ENCODE measurements at places on chromosomes 2 and 18.

- DNase-seq: no peak
Observed at GRCh38 chr2:101737478-101738255, 40.2 kb downstream of the MAP4K4 start.

DNA sequence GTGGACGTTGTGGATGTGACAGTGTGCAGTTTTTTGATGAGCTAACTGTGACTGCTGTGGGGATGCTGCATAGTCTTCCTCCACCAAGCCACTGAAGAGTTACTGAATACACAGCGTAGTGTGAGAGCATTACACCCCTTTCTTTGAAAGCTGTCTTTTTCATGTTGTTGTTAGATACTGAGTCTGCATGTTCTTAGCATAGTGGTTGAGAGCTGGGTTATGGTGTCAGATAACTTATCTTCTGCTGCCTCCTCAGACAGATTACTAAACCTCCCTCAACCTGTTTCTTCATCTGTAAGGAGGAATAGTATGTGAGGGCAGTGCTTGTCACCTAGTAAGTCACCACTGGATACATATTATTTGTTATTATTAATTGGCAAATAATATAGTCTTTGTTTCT, 63.2 kb downstream of the CEP192 start:
- no peak for DNase-seq

- DNase-seq: no peak
Observed at GRCh38 chr2:6017736-6018286, 325.6 kb downstream of the SOX11 start.

- DNase-seq: no peak
Observed at GRCh38 chr2:38100328-38100727, 24.4 kb upstream of the CYP1B1 start.

DNA sequence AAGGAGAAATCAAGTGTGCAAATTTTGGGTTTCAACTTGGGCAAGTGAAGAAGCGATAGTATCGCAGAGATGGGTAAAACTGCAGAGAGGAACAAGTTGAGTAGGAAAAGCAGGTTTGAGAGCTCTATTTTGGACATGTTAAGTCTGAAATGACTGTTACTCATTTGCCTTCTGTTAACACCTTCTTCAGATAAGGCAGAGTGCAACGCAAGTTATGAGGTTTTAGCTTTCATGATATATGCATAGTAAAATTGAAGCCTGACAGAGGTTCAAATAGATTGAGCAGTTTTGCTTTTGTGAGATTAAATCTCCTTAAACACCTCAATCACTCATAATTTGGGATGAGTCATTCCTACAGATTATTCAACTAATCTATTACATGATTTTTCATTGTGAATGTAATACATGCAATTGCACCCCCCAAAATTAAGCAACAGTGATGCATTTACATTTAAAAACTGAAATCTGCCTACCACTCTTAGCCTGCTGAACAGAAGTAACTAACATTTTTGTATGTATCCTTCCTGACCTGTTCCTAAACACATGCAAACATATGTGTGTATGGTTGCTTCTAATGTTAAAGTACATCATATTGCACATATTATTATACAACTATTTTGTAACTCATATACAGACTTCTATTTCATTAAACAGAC, 575.4 kb downstream of the ARHGAP15 start:
- DNase-seq: no peak

DNA sequence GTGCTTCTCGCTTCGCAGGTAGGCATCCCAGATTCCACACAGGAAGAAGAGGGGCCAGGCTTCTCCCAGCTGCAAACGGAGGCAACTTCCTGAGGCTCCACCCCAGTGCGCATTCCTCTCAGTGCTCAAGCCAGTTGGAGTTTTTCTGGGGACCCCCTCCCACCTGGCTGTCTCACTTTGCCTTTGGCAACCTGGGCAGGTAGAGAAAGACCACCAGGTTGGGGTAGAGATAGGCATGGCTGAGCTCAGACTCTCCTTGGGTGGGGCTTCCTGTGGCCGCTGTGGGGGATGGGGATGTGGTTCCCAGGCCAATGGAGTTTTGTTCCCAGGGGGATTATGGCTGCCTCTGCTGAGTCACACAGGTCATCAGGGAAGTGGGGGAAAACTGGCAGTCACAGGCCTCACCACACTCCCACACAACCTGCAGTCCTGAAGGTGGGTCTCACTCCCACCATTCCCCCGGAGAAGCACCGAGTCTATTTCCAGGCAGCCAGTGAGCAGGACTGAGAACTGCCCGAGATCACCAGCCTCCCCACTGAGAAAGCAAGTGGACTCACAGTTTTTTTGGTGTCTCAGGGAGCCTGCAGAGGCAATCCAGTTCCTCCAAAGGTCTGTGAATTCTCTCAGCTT, 38.1 kb downstream of the SLC39A10 start:
- DNase-seq: no peak

DNA sequence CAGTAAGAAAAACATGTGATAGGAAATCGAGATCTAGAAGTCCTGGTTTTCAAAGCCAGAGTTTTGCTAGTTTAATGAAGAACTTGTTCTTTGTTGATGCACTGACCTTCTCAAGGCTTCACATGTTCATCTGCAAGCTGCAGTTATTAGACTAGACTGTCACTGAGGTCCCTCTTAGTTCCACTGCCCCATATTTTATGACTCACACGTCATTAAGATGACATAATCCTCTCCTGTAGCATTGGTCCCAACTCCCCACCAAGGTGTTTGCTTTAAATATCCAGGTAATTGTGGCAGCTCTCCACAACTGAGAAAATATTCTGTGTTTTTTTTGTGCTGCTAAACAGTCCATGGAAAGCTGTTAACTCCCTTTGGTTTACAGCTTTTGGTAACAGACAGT, 149.7 kb downstream of the MREG start:
- DNase-seq: no peak

DNA sequence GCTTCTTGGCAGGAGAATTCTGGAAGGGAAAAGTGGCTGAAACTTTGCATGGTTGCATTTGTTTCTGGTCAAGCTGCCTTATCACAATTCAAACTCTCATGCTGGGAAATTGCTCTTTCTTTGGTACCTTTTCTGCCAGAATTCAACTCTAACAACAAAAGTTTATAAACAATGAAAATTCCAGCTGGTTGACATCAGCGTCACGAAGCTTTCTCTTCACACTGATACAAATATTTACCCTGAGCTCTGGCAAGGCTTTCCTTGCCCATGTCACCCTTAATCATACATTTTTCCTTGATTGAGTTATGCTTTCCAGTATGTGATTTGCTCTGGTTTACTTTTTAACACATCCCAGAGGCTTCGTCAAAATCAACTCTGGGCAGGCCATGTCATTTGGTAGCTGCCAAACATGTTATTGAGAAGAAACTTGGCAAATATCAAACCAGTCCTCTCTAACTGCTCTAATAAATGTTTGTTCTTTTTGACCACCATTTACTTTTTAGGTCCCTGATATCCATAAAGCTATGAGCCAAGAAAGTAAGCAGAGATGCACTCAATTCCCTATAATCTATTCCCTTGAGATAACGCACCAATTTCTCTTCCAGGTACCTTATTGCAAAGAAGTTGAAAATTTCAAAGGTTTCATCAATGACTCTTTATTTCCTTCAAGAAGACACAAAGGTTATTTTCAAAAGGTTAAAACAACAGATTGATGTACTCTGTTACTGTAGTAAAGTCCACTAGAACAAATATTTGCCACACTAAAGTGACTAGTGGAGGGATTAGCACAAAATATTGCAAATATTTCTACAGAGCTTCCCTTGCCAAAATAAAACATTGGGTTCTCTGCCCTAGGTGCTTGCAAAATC, 1241.1 kb upstream of the ZEB2 start:
- no peak for DNase-seq

GRCh38 chr2:236107942-236108625, 60.1 kb downstream of the GBX2 start:
- no peak for DNase-seq

DNA sequence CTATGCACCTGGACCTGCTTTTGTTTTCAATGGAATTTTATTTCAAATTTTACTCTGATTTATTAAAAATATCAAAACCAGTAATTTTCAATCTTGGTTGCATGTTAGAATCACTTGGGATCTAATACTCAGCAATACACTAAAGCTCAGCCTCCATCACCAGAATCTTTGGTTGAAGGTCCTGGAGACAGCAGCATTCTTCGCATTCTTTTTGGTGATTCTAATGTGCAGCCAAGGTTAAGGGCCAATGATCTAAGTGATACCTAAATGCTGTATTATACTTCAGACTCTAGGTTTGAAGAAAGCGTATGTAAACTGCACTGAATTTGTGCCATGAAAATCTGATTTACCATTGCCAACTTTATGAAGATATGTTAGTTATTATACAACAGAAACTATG, 493.1 kb downstream of the XIRP2 start:
- no peak for DNase-seq

- no peak for DNase-seq
Observed at GRCh38 chr2:200051611-200051945, 96.2 kb downstream of the MAIP1 start.

- no peak for DNase-seq
Observed at GRCh38 chr2:172991031-172991430, 84.6 kb upstream of the MAP3K20 start.

GRCh38 chr2:21633911-21634310, 510.1 kb downstream of the TDRD15 start:
- DNase-seq: no peak

DNA sequence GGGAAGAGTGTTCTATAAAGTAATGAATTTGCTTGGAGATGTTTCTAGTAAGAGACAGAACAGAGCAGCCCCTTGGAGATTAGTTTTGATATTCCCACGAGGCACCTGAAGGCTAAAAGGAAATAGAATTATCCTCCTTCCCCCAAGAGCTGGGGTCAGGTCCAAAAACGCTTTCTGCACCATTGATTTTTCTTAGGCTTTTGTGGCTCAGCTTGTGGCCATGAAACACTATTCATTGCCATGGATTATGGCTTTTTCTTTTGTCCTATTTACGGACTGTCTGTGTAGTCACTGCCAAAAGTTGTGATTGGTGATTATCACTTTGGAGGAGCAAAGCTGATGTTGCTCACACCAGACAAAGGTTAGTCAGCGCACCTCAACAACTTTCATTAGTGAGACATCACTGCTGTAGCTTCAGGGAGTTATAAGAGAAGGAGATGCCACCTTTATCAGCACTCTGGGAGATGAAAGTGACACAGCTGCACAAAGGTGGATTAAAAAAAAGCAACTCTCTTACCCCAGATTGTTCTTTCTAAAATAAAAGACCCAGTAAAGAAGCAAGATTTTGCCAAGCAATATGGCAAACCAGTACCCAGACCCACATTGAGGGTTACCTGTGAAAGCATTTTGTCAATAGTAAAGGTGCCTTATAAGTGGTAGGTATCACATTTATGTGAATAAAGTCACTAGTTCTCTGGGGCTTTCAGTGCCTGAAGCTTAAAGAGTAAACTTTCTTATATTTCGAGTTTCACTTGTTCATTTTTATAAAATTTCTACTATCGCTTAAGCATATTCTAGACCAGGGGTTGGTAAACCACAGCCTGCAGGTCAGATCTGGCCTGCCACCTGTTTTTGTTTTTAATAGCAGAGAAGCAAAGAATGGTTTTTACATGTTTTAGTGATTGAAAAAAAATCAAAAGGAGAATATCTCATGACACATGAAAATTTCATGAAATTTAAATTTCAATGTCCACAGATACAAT, 10.6 kb downstream of the CXCR4 start:
- DNase-seq: no peak

GRCh38 chr2:17718689-17719088, 34.9 kb downstream of the SMC6 start:
- DNase-seq: no peak

DNA sequence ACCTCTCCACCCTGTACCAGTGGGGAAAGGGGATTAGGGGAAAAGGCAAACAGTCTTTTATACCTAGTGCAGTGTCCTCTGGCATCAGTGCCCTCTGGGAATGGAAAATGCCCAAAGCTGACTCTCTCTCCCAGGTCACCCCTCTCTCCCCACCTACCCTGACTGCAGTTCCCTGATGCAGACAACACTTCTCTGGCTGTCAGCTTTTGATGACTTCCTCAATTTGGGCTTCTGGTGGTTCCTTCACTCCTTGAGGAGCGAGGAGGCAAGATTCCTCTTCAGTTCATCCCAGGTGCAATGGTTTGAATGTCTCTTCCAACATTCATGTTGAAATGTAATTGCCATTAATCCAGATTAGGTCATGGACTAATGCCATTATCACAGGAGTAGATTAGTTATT, 19.7 kb upstream of the PPM1B start:
- DNase-seq: no peak
